Dorsolateral prefrontal cortex (tissue), 122 donors: ENCODE measurements at places on chromosomes 12 and 14. TPM values are rescaled to one million over a fixed set of nuclear protein-coding genes. Genes with fewer than 3 reads are reported as not detected.
A peak's percentile ranks its signal among the peaks of the same experiment; 100 is the strongest.

RGS6 gene
- total RNA-seq, result 57.4 TPM

GRCh38 chr14:34804933-34805332, 70.2 kb downstream of the BAZ1A start:
- no peak for DNase-seq

DNA sequence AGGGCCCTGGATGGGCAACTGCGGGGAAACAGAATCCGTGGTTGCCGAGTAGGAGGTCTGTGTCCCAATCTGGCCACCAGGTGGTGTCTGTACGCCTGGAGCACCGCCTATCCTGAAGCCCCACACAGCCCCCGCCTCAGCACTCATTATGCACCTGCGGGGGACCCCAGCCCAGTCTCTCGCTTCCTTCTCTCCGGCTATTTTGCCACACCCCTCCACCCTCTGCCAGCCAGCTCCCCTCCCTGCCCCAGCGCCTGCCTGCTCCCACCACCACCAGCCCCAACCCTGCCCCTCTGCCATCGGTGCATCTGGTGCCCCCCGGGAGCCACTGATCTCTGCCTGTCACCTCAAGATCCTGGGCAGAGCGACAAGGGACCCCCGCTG, 2.2 kb upstream of the NXPH4 start:
- DNase-seq, result peak; percentile 59

- no peak for DNase-seq
These were observed 678.7 kb upstream of the TMEM132C start for GRCh38 chr12:127588249-127588648.
